T-helper 17 cell (primary cell): ENCODE measurements at places on chromosomes 2 and 18.

DNA sequence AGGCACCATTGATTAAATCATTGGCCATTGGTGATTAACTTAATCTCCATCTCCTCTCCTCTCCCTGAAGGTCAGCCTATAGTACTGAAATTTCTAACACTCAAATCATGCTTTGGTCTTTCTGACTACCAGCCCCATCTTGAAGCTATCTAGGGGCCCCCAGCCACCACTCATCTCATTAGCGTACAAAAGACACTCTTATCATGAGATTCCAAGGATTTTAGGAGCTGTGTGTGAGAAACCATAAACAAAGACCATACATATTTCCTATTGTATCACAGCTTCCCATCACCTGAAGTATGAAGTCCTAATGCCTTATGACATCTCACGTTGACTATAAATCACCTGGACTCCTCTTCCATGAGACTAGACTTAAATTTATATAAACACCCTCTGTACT lies 94.0 kb upstream of the B3GNT2 start:
- DNase-seq, result no peak

- DNase-seq, result no peak
These were observed 2.0 kb downstream of the NAGK start for GRCh38 chr2:71070294-71071093.

GRCh38 chr2:143420313-143420712 lies 291.1 kb downstream of the ARHGAP15 start:
- no peak for DNase-seq

- DNase-seq, result no peak
These were observed 87.8 kb upstream of the ERBB4 start for GRCh38 chr2:212626371-212626918.

GRCh38 chr2:158610059-158610458 lies 153.3 kb downstream of the PKP4 start:
- DNase-seq, result no peak

- DNase-seq, result no peak
These were observed 306.5 kb upstream of the CYP26B1 start for GRCh38 chr2:72454189-72454588.

DNA sequence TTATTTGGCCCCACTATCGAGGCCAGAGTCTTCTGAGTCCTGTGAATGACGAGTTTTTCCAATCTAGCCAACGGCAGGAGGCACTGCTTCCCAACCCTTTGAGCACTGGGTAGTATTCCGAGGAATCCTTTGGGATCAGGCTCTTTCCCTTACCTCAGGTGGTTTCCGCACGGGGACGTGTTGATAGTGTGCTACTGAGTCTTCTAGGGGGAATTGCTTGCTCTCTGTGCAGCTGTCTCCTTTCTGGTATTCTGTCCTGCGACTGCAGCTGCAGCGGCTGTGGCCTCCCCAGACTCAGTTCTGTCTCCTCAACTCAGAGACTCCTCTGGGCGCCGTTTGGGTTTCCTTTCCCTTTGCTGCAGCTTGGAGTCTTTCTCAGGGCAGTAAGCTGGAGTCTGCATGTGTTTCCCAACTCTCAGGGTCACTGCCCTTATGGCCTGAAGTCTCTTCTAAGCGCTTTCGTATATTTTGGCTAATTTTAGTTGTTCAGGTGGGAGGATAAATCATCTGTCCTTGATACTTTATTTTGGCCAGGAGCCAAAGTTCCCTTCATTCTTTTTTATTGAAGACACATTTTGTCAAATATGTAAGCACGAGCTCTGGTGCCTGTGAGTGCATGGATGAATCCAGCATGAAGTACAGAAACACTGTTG lies 118.4 kb downstream of the MAP4K4 start:
- DNase-seq, result no peak

DNA sequence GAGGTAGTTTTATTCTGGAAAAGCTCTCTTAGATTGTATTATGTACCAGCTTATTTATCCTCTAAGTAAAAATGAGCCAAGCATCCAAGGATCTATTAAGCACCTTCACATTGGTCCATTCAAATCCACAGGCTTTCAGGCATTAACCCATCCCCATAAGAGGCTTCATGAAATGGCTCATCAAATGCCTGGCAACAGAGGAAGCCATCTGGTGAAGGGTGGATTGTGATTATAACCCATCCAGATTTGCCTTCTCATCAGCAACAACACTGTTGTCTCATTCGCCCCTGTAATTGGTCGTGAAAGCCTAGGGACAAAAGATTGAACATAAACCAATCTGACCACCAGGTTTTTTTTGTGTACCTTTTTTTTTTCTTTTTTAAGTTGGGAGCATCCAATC lies 134.3 kb upstream of the TACR1 start:
- DNase-seq, result no peak

DNA sequence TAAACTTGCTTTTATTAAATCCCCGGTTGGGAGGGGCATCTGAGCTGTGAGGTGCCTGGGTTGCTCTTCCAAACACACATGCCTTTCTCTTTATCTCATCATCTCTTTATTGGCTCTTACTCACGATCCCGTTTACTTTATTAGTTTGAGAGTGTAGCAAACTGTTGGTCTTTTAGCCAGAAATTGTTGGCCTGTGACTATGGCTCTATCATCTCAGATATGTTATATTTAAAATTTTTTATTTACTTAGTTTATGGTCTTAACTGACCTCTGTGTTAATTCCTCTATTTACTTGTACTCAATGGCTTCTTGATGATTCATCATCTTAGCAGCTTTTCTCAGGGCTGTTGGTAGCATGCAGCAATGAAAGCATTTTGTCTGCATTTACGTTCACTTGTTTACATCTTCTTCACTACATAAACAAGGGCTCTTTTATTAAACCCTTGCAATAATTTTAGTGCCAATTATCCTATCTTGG lies 408.4 kb downstream of the HRH4 start:
- no peak for DNase-seq

DNA sequence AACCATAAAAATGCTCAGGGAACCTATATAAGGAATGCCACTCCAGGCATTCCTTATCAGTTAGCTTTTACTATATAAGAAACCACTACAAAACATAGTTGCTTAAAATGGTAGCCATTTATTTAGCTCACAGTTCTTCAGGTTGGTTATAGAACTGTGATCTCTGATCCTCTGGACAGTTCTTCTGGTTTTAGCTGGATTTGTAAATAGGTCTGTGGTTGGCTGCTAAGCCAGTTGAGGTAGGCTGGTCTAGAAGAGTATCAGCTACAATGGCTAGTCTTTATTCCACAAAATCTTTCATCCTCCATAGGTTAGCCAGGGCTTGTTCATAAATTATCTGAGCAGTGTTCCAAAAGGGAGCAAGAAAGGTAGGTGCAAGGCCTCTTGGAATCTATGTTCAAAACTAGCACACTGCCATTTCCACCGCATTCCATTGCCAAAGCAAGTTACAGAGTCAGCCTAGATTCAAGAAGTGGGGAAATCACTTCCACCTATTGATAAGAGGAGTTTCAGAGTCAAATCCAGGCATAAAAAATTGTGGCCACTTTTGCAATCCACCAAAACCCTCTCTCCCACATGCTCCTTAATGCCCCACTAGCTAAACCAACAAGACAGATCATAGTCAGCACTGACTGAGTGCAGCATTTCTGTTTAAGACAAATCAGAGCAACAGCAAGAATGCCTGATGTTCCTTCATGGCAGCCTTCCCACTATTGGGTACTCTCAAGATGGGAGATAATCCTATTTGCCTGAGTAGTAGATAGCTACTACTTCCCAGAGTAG lies 146.4 kb downstream of the IRS1 start:
- DNase-seq, result no peak

DNA sequence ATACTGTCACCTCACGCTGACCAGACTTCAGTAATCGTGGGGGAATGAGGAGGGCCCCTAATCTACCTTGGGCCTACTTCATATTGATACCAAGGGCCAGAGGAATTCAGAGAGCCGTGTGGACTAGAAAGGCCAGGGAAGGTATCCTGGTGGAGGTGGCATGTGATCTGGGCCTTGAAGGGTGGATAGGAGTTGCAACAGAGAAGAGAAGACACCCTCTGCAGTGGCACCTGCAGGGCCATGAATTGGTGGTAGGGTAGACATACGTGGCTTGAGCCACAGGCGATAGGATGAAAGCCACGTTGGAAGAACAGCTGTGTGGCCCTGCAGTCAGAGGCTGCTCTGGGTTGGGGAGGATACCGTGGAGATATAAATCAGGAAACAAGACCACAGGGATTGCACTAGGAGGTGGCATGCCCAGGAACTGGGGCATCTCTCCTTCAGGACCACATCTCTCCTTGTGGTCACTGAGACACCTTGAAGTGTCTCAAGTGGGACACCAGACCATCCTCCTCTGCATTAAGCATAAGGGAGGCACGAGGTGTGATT lies 141.4 kb downstream of the CYP26B1 start:
- DNase-seq, result no peak

GRCh38 chr2:86584151-86584913 lies 21.1 kb upstream of the CHMP3 start:
- DNase-seq, result no peak

DNA sequence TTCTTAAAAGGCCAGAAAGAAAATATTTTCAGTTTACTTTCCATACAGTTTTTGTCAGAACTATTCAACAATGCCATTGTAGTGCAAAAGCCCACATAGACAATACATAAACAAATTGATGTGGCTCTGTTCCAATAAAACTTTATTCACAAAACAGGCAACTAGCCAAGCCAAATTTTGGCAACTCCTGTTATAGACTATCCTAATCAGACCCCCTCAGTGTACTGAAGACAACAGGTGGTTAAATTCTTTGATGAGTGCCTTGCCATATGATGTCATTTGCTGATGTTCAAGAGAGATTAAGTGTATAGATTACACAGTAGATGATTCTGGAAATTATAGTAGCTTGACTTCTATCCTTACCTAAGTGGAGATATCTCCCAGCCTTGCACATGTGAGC lies 83.4 kb downstream of the FANCL start:
- DNase-seq, result no peak

GRCh38 chr2:173715441-173715840 lies 249.7 kb downstream of the SP3 start:
- DNase-seq, result no peak

DNA sequence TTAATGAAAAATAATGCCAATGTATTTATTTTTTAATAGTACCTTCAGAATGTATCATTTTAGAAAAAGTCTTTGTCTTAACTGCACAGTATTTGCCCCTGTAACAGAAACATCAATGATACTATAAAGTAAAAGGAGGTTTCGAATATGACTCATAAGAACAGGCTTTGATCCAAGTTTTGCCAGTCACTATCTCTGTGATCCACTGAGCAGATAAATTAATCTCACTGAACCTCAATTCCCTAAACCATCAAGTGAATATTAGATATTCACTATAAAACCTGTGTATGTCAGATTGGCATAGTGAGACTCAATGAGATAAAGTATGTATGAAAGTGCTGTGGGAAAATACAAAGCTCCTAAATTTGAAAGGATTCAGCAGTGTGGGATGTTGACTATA lies 292.1 kb downstream of the EXOC6B start:
- no peak for DNase-seq

- no peak for DNase-seq
These were observed 111.6 kb downstream of the ATL2 start for GRCh38 chr2:38265461-38265860.

- DNase-seq, result no peak
These were observed 19.6 kb upstream of the NDUFV2 start for GRCh38 chr18:9082711-9083510.

DNA sequence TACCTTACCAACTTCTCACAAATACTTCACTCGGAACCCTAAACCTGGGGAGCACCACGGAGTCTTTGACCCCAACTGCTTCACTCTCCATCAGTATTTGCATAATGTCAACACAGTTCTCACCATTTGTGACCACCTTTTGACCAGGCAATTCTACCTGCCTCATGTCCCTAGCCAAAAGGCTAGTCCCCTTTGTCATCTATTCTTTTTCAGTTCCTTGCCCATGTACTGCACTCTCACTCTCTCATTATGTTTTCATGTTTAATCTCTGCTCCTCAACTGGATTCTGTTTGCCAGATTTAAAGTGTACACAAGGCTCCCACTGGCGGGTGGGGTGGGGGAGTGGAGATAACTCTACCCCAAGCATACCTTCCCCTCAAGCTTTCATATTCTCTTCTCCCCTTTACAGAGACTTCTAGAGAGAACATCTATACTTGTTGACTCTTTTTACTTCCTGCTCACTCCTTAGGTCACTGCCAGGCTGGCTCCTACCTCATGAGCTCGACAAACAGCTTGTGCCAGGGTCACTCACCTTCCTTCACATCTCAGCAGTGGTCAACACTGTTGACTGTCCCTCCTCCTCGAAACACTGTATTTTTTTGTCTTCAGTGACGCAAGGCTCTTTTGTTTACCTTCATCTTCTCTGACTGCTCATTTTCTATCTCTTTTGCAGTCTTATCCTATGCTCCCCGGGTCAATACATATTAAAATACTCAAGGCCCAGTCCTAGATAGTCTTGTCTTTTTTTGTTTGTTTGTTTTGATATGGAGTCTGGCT lies 88.7 kb upstream of the MAP4K3 start:
- DNase-seq, result no peak

- no peak for DNase-seq
These were observed 11.3 kb upstream of the KCNF1 start for GRCh38 chr2:10900216-10901109.

DNA sequence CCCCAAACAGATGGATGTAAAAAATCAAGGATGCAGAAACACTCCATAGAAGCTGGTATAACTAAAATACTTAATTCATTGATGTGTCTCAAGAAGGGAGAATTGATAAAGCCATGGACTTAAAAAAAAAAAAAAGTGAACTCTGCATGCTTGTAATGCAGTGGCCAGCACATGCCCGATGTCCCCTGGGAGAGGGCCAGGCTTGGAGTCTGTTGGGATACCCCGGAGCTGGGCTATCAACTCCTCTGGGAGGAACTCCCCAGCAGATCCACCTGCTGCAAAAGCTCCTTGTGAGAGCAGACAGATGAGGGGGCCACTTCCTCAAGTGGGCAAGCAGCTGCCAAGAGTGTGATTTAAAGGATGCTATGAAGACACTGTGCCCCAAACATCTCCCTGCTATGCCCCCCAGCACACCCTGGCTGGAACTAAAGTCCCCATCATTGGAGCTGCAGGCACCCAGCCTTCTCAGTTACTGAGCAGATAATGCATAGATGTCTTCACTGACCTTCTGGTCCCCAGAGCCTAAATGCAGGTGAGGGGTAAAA lies 311.5 kb upstream of the ID2 start:
- no peak for DNase-seq

DNA sequence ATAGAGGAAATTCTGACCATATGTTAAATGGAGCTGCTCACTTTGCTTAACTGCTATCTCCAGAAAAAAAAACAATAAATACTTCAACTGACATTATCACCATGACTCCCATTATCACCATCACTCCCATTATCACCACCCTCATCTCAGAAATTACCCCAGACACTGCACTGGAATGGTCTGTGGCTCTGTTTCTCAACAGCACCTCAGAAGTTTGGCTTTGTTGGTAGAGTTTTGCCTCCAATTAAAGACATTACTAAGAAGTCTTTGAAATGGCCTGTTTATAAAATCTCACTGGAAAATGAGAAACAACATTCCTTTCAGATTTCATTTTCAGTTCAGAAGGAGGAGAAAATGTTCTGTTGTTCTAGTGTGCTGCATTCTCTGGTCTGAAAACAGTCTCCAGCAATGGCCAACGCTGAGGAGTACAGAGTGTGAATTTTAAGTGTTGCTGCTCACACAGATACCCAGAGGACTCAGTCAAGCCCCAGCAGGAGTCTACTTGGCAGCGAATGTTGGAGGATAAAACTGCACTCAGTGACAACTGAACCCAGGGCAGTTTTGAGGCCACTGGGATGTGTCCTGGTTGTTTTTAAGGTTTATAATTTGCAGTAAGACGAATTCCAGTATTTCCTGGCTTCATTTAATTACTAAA lies 364.5 kb upstream of the CDH2 start:
- no peak for DNase-seq
